ENCODE measurements at places on chromosomes 2 and 18.

GRCh38 chr2:218418717-218419458, at the start of gene VIL1:
TSS of gene VIL1 (plus strand) at chr2:218419123. CDS start at chr2:218423779, 4,656 bp downstream.
- no peak for DNase-seq

GRCh38 chr2:219451661-219452360, 17.2 kb downstream of the SPEG start:
- no peak for DNase-seq

DNA sequence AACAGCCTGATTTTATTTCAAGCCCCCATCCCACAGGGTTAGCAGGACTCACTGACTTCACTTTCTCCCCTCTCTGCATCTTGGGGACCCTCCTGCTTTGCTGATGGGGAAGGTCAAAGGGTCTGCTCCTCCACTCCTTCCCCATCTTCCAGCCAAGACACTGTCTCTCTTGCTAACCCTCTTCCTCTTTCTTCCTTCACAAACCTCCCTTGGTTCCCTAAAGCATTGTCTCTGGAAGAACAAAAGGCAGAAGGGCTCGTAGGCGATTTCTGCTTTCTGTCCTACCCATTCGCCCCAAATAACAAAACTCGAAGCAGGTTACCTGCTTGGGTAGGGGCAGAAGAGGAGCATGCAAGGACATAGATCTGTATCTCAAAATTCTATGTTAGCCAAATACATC, 5.5 kb upstream of the SLC4A3 start:
- DNase-seq: no peak

GRCh38 chr2:11842336-11842735, 95.9 kb downstream of the LPIN1 start:
- no peak for DNase-seq

- DNase-seq: no peak
Measured at GRCh38 chr2:709138-709765, 32.0 kb upstream of the TMEM18 start.

- DNase-seq: no peak
Measured at GRCh38 chr2:153871231-153872221, at the start of gene GALNT13. TSS of gene GALNT13 (plus strand) at chr2:153871922.

DNA sequence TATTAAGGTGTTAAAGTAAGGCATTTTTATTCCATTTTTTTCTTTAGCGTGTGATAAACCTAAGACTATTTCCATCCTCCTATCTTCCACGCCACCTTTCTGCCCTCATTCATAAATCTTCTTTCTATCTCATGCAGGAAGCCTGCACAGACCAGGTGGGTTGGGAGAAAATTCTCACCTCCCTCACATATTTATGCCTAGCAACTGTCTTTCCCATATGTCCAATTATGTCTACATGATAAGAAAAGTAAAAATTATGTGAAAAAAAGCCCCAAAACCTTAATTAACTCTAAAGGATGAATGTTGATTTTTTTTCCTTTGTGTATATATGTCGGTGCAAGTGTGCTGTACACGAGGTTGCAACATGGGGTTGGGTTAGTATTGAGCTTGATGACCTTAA, 225.6 kb upstream of the GCFC2 start:
- no peak for DNase-seq

- no peak for DNase-seq
Measured at GRCh38 chr2:147927053-147927588, 82.3 kb downstream of the ACVR2A start.

DNA sequence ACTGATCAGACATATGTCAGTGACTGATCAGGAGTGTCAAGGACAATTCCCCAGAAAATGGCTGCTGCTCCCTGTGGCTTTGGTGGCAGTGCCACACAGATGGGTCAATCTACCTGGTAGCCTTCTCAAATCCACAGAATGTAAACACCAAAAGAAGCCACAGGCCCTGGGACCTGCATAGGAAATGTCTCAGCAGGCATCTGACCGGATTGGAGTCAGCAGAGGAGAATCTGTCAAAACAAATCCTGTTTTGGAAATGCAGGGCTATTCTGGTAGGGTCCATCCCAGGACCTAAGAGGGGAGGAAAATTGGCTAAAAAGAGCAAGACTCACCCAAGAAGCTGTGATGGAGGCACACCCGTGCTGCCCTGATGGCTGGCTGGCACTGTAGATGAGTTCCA, 189.7 kb downstream of the TMEM247 start:
- DNase-seq: no peak

- DNase-seq: no peak
Measured at GRCh38 chr2:12163866-12164265, 417.4 kb downstream of the LPIN1 start.

GRCh38 chr18:54161267-54161666, 63.2 kb downstream of the MBD2 start:
- no peak for DNase-seq

DNA sequence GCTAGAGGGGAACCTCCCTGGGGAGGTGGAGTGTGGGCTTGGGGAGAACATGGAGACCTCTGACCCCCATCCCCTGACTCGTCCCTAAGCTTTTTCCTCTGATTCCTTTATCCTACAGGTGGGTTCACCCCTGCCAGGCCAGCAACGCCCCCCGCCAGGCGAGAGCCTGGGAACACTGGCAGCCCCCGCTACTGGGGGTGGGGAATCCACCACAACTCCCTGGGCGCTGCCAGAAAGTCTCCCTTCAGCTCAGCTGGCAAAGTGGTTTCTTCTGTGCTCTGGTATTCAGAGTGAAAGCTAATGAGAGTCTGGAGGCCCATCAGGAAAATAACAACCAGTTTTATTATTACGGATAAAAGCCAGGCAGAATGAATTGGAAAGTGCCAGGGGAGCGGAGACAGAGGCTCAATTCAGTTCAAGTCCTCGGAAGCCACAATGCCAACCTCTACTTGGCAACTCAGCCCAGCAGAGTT, 2.8 kb downstream of the DIPK1C start:
- DNase-seq: no peak

GRCh38 chr2:28664120-28664842, 87.3 kb upstream of the PPP1CB start:
- no peak for DNase-seq

DNA sequence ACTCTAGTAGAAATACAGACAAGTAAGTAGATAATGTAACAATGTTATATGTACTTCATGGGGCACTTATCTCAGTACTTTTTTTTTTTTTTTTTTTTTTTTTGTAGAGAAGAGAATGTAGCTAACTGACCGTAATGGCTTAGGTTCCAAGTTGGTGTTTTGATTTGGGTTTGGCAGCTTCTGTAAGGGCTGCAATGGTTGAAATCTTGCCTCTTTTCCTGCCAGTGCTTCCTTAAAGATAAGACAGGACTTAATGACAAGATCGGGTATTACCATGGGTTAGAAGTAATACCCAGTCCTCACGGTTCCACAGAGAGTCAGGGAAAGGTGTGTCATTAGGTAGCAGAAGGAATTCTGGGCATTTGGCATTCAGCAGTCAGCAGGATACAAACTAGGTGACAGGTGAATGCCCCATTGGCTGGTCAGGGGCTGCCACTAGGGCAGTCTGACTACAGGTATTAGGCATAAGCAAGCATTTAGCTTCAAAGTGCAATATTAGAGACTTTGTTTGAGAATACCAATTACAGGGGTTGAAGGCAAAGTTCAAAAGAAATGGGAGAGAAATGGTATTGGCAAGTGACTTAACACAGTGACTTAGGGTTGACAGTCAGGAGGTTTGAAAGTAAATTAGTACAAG, 189.4 kb upstream of the RND3 start:
- DNase-seq: no peak

DNA sequence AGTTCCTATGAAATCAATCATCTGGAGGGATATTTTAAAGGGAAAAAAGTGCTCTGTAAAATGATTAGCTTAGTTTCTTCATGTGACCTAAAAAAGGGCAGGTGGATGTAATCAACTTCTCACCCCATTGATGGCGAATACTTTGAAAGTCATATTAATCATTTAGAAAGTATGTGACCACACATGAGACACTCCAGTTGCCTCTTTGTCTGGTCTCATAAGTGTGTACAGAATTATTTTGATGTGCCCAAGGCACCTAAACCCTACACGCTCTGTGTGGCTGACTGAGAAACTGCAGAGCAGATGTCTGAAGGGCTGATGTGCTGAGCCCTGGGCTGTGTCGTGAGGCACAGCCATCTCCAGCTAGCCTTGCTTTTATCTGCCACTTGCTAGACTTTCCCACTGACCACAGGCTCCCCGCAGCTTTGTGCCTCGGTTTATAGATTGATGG, 26.9 kb downstream of the SGPP2 start:
- no peak for DNase-seq

DNA sequence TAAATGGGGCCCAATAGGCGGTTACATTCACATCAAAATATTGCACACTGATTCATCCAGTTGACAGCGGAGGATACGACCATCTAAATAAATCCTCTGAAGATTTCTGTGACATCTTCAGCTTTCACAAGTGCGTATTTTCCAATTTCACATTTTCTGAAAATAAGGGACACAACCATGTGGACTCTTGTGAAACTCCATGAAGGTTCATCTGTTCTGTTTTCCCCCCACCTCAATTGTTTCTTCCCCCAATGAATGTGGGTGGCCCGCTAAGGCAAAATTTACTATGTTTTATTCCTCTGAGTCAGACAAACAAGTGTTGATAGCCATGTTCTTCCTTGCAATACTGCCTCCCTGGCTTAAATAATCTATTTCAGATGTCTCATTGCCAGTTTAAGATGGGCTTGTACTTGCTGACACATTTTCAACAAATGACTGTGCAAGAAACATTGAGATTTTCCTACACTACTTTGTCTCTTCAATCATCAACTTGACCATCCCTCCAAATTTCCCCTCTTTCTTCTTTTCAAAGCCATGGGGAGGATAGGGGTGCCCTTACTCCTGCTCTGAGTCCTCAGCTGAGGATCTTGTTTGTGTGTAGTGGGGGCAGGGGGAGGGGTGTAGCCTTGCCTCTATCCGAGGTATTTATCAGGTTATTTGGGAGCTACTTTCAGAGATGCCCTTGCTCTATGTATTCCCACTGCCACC, 78.2 kb downstream of the BCL11A start:
- no peak for DNase-seq

DNA sequence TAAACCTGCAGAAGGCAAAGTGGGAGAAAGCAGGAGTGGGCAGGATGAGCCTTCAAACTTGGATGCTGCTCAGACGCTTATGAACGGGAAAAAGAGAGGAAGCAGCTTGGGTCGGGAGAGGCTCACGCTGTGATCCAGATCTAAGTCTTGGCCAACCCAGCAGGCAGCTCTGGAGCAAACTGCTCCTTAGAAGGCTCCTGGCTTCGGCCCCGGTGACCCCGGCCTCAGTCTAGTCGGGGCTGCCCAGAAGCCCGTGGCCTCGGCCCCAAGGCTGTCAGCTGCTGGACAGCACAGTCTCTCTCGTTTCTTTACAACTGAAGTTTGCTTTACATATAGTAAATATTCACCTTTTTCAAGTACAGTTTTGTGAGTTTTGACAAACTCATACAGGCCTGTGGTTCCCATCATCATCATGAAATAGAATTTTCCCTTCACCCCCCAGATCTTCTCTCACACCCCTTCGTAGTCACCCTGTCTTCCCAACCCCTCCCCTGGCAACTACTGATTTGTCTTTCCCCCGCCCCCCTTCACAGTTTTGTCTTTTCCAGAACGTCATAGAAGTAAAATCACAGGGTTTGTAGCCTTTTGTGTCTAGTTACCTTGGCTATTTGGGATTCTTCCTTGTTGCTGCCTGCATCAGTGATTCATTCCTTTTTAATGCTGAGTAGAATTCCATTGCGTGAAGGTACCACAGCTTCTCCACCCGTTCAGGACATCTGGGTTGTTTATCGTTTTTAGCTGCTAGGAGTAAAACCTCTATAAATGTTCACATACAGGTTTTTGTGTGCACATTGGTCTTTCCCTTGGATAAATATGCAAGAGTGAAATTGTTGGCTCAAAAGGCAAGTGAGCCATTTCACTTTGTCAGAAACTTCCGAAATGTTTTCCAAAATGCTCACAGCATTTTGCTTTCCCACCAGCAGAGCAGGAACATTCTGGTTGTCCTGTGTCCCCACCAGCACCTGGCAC, 35.1 kb downstream of the MYO7B start:
- no peak for DNase-seq

DNA sequence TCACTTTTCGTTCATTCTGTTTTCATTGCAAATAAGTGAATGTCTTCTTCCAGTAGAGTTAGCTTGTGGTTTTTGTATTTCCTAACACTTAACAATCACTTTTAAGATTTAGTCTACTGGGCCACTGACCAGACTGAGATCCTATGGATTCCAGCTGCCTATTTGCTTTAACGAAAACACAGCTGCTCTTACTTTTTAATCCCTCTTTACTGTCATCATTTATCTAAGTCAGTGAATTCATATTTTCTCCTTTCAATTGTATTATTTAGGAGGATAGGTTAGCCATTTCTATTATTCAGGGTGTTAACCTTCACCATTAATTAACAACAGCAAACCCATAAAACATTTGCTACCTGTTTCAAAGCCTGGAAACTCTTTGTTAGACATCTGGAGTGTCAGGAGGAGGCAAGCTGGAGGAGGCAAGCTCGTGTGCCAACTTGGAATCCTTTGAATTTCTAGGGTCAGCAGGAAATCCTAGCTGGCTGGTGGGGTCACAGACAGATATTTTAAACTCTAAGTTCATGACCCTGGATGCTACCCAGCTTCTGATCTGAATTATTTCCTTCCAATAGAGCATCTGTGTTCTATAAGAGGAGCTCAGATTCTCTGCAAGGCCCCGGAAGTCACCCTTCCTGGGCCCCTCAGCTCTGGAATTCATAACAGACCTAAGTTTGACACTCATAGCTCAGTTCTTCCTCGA, 385.3 kb downstream of the RBM43 start:
- DNase-seq: no peak

- no peak for DNase-seq
Measured at GRCh38 chr2:20143263-20143662, 81.7 kb downstream of the SDC1 start.
